ENCODE measurements at places on chromosomes 2 and 18.

- no peak for DNase-seq
These were observed 806.4 kb downstream of the TRIB2 start for GRCh38 chr2:13522917-13523821.

DNA sequence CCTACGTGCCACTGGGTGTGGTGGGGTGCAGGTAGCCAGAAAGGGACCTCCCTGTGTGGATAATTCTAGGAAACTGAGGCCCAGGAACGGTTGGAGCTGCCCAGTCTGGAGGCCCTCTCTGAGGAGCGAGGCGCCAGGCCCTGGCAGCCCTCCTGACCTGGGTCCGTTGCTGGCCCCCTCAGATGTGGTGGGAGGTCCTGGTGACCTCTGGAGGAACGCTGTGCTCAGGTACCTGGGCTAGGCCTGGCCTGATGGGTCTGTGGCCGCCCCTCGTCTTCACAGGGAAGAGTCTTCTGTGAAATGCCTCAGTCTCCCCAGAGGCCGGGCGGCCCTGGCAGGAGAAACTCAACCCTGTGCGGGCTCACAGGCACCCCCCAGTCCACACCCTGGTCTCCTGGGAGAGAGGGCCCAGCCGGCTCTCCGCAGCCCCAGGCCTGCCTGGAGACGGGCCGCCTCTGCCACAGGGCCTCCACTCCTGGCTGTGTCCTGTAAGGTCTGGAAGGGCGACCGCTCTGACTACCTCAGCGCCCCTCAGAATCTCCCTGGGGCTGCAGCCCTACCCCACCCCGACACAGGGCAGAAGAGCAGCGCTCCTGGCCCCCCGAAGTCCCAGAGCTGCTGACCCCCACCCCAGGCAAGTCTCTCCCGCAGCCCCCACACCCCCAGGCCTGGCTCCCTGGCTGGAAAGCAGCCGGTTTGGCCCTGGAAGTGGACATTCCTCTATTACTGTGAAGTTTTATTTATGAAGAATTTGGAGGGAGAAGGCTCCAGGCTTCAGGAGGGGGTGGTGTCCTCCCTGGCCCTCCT is 3.7 kb downstream of the B3GNT7 start:
- no peak for DNase-seq

- no peak for DNase-seq
These were observed 2185.6 kb upstream of the CELF4 start for GRCh38 chr18:39751161-39751560.

- DNase-seq, result no peak
These were observed 75.4 kb downstream of the CDK15 start for GRCh38 chr2:201881741-201882140.

GRCh38 chr2:81148323-81148722 is 843.8 kb upstream of the LRRTM1 start:
- no peak for DNase-seq

- DNase-seq, result no peak
These were observed 74.9 kb upstream of the DLX2 start for GRCh38 chr2:172177581-172177980.

Data from pulmonary artery endothelial cell (primary cell).